ENCODE measurements at places on chromosomes 6 and 20.

GRCh38 chr6:34352305-34352937, 40.0 kb downstream of the NUDT3 start:
- peak; percentile 28 for DNase-seq

DNA sequence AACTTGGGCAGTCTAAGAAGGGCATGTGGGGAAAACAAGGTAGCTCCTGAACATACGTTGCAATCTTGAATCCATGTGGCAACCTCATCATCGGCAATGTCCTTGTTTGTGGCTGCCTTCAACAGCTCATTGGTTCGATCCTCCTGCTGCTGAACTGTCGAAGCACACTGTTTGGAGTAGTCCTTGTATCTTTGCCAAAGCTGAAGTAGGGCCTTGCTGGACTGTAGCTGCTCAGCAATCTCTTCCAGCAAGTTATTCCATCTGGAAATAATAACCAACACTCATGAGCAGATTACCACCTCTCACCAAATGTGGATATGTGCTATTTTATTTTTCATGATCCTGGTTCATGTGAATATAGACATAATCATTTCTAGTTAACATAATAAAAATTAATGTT, 413.3 kb downstream of the ESR1 start:
- DNase-seq, result no peak

DNA sequence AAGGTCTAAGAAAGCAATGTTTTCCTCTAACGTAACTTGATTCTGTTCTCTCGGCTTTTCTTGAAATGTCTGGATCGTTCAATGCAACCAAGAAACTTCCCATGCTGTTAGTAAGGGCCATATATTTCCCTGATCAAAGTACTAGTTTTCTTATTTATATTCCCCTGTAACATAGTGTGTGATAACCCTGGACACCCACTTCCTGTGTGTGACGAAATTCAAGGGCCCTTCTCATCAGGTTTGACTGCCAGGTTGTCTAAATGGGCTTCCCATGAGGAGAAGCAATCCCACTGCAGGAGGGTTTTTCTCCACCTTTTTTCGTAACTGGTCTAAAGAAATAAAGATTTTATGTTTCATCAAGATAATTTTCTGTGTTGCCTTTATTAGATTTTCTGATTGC, 102.6 kb upstream of the RPS6KA2 start:
- no peak for DNase-seq

GRCh38 chr20:32607324-32607723, 22.2 kb upstream of the NOL4L start:
- DNase-seq, result no peak

Measured in iris pigment epithelial cell (primary cell).